Inflammatory macrophage (primary cell): ENCODE measurements at places on chromosomes 12 and 14.

DNA sequence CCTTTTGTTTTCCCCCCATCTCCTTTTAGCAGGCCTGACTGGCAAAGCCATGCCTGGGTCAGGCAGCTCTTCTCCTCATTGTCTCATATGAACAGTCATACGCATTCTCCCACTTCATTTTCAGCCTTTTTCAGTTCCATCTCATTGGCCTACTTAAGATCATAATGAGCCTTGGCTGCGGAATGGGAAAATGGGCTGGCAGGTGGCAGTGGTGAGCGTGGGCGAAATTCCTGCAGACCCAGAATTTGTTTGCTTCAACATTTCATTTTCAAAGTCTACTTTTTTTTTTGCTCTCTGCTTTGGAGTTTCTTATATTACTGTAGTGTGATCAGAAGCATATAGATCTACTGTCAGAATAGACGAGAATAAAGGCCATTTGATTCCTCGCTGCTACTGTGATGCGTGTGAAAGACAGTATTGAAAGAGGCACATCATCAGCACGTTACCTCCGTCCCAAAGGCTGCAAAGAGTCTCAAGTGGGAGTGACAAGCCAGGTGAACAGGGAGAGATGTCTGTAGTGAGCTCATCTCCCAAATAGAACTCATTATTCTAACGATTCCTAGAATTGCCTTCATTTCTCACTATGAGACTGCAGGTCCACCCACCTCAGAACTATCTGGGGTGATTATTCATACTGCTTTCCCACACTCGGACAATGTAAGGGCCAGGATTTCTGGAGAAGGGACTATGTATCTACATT lies 73.7 kb downstream of the TBK1 start:
- no peak for DNase-seq

DNA sequence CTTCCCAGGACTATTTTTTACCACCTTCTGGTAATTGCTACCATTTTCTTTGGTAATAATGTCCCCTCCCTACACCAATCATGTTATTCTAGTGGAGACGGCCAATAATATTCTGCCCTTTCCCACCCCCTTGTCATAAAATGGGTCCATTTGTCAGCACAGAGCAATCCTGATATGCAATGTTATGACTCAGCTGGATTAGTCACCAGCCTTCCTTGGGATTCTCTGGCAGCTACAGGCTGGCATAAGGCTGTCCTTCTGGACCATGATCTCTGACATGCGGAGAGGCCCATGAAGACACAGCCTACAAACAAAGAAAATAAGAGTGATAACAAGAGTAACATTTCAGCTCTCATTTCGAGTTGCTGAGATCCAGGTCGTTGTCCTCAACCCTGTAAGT lies 222.0 kb upstream of the CPNE8 start:
- no peak for DNase-seq

GRCh38 chr14:100362311-100362927 lies 39.3 kb downstream of the SLC25A47 start:
- no peak for DNase-seq

DNA sequence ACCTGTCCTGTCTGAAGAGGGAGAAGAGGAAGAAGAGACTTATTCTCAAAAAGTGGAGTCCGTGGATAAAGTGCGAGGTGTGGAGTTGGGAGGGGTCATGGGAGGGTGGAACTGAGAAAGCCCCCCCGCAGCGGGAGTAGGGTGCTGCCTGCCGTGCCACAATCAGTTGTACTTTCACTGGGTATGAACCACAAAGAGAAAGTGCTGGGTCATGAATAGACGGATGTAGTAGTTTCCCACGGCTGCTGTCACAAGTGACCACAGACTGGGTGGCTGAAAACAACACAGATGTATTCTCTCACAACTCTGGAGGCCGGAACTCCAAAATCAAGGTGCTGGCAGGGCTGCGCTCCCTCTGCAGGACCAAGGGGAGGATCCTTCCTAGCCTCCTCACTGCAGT lies 5.5 kb downstream of the DNAH10 start:
- peak; percentile 33 for DNase-seq

DNA sequence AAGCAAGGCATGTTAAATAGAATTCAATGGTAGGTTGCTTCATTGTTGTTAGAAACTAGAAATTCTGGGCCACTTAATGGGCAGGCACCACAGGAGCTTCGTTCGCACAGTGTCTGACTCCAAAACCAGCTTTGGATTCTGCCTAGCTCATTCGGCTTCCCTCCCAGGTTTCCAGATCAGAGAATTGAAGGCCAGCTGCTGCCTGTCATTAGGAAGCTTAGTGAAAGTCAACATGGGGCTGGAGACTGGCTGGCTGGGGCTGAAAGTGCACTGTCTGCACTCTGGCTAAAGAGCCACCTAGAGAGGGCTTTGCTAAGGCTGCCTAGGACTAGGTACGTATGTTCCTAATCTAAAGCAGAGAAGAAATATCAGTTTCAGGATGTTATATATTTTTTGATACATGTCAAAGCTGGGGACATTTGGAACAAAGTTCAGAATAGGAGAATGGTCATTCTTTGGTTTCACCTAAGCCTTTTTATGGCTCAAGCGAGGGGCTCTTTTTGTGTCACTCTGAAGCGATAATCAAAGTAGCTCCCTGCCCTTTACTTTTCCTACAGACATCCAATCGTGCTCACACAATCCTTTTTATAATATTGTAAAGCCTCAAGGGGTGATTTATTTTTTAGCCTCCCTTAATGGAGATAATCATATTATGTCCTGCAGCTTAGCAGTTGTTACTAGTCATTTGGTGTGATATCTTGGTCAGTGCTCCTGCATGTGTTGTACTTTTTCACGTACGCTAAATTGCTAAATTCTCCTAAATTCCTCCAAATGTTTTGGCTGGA lies 238.5 kb upstream of the NAV3 start:
- DNase-seq: no peak

GRCh38 chr12:81644503-81644902 lies 114.6 kb downstream of the PPFIA2 start:
- peak; percentile 58 for DNase-seq

GRCh38 chr12:91205811-91206210 lies 23.2 kb upstream of the DCN start:
- no peak for DNase-seq

DNA sequence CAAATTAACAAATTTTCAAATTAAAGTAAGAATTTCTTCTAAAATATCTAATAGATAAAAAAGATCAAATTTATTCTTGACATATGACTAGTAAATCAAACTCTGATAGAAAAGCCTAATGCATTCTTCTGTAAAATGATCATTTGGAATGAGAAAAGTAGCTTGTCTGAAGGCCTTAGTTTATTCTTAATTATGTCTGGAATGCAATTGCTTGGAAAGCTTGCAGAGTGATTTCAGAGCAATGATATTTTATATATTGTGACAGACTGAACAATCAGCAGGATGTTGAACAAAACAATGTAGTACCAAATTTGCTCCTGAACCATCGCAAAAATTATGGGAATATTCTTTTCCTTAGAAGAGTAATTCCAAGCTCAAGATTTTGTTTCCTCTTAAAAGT lies 789.6 kb upstream of the NOVA1 start:
- no peak for DNase-seq

DNA sequence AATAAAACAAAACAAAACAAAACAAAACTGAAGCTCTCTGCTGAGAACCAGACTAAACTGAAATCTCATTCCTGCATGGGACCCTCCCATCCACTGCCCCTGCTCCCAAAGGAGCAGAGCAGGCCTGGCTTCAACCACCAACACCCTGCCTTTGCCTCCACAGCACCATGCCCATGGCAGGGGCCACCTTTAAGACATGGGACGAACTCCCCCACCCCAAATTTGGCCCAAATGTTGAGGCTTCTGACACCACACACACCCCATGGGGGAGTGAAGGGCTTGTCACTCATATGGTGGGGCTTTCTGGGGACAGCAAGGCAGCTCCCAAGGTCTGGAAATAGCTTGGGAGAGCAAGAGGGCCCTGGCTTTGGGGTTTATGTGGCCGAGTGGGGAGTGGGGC lies 177.2 kb downstream of the KIF26A start:
- DNase-seq: no peak

GRCh38 chr12:47068539-47068938 lies 10.9 kb upstream of the PCED1B start:
- no peak for DNase-seq

GRCh38 chr12:47903927-47904712 lies 674 bp downstream of the VDR start:
- DNase-seq: peak; percentile 70

DNA sequence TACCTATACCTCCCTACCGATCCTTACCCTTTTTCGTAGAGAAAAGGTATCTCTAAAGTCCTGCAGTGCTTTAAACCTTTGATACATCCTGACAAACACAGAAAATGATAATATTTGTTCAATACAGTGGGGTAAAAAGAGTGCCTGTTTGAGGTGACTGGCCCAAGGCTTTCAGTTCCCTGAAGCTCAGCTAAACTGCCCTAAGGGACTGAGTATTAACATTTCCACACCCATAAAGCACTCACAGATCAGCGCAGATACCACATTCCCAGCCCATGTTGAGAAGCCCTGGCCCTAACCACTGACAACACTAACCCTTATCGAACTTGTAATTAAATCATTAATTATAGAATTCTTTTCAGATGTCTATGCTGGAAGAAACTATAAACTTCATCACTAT lies 108.7 kb downstream of the DIP2B start:
- no peak for DNase-seq

- no peak for DNase-seq
Observed at GRCh38 chr12:70615174-70615866, 21.9 kb downstream of the PTPRB start.

- no peak for DNase-seq
Observed at GRCh38 chr12:52952076-52952801, 3.3 kb downstream of the KRT18 start.

DNA sequence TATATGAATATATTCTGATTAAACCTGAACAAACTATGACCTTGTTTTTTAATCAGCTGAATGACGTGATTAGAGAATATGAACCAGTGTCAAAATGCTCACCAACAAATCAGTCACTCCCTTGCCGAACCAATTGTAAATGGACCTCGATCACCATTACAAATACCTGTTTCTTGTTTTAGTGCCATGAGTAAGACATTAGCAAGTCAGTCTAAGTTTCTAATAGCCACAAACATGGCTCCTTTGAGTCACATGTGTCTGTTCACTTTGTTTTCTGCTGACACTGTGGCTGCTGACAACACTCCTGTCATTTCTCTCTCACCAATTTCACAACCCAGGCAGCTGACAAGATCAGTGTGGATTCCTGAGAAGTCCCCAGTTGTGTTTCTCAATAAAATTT lies 286.2 kb upstream of the MDGA2 start:
- no peak for DNase-seq

DNA sequence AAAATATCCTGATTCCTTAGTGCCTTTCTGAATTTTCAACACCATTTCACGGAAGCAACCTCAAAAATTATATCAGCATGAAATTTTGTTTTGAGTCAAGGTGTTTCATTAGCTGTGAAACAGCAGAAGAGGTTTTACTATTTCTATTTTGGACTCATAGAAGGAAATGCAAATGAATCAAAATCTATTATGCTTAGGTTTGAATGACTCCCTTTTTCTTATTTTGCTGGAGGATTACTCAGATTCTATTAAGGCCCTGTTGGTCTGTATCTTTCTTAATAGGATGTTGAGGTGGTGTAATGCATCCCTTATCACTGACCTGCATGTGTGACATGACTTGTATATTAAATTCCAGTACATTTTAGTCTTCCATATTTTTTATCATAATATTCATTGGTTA lies 165.8 kb downstream of the TMTC2 start:
- DNase-seq: no peak

DNA sequence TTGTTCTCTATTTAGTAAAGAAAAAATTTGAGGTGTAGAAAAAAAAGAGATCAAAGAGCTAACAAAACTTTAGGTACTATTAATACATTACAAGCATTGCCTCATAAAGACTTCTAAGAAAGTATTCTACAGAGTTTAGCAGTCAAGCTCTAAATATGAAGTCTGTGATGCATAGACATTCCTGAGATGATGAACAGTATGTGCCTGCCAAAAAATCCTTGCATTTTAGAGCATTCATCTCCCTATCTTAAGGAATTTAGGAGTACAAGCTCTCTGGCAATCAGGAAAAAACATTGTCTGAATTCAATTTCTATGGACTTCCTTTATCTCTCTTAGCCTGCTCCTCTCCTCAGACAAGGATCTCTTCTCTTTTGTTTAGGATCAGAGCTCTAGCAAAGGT lies 202.6 kb upstream of the LRFN5 start:
- DNase-seq: no peak

DNA sequence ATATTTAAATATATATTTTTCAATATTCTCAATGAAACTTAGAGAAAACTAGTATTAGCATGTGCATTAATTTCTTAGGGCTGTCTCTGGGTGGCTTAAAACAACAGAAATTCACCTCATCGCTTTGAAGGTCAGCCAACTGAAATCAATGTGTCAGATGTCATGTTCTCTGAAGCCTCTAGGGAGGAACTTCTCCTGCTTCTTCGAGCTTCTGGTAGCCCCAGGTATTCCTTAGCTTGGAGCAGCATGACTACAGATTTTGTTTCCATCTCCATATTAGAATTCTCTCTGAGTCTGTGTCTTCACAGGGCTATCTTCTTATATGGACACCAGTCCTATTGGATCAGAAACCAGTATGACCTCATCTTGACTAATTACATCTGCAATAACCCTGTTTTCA lies 221.5 kb downstream of the PDZRN4 start:
- no peak for DNase-seq

DNA sequence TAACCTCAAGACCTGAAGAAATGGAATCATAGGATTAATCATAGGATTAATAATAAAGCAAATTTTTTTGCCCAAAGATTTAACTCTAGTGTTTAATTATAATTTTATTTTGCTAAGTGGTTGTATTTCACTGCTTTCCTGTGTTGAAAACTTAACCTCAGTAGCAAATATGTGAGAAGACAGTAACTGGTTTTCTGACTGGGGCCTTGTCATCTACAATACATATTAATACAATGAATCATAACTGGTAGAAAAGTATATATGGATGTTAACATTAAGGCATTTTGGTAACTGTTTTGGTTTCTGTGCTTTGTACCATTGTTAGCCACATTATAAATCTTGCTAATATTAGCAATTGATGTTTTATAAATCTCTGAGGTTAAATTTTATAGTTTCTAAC lies 92.2 kb downstream of the ACSS3 start:
- DNase-seq: no peak

- DNase-seq: no peak
Observed at GRCh38 chr12:42705863-42706262, 116.3 kb upstream of the PRICKLE1 start.

- peak; percentile 63 for DNase-seq
Observed at GRCh38 chr12:122726080-122726558, 4.5 kb downstream of the HCAR1 start.

- no peak for DNase-seq
Observed at GRCh38 chr12:51793201-51793600, 55.3 kb downstream of the FIGNL2 start.

GRCh38 chr14:81330619-81331122 lies 69.5 kb downstream of the STON2 start:
- DNase-seq: no peak

- no peak for DNase-seq
Observed at GRCh38 chr14:99215277-99215676, 56.7 kb downstream of the BCL11B start.

- no peak for DNase-seq
Observed at GRCh38 chr12:29599381-29599780, 101.9 kb upstream of the OVCH1 start.

- DNase-seq: no peak
Observed at GRCh38 chr14:22602862-22603261, 4.8 kb downstream of the ABHD4 start.

GRCh38 chr14:87686746-87687145 lies 306.2 kb downstream of the GALC start:
- no peak for DNase-seq
